ENCODE measurements at places on chromosomes 1 and 21.
A peak's percentile ranks its signal among the peaks of the same experiment; 100 is the strongest.

- DNase-seq = peak; percentile 78
Measured at GRCh38 chr21:37264808-37265207, 2.3 kb downstream of the VPS26C start.

GRCh38 chr21:36706951-36707762 lies 8.2 kb downstream of the SIM2 start:
- no peak for DNase-seq

DNA sequence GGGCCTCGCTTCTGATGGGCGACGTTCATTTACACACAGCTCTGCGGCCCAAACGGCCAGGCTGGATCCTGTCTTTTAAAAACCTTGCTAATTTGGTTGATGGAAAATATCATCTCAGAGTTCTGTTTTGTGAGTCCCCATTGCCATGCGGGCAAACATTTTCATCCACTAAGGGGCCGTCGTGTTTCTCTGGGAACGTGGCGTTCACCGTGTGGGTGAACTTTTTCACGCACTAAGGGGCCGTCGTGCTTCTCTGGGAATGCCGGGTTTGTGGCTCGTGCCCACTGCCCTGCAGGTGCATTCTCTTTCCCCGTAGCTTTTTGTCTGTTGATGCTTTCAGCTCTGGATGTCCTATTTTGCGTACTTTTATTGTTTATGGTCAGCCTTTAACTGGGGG lies 6.8 kb downstream of the COL18A1 start:
- DNase-seq = no peak

- no peak for DNase-seq
Measured at GRCh38 chr1:169885207-169885606, 8.5 kb downstream of the SCYL3 start.

GRCh38 chr1:2804628-2805351 lies 3.3 kb upstream of the TTC34 start:
- DNase-seq = no peak

GRCh38 chr1:101540161-101540560 lies 303.3 kb downstream of the S1PR1 start:
- DNase-seq = no peak

DNA sequence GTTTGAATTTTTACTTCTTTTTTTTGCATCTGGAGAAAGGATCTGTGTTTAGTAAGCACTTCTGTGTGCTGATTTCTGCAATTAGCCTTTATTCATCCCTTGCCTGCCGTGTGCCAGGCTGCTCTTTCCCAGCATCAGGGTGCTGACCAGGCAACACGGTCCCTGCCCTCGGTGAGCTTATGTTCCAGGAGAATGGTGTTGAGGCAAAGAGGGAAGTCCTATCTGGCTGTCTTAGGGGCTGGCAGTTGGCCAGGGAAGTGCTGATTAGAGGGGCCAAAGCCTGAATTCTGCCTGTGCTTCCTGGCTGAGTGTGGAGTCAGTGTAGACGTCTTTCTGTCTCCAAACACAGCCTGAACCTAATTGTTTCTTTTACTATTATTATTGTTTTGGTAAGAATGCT lies 187.1 kb downstream of the CAMTA1 start:
- DNase-seq = no peak

DNA sequence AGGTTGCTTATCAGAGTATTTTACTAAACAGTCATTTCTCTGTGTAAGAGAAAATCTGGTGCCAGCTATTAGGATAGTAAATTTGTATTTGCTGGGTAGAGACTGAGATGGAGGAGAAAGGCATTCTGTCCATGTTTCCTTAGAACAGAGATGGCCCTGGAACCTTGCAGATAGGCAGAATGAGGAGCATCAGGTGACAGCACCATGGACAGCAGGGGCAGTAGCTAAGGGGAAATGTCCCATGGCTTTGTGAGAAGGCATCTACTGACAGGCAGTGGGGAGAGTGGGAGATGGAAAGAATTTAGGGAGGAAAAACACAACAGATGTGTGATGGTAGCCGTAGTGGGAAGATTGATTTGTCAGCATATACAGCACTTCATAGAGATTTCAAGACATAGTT lies 105.0 kb downstream of the PRRX1 start:
- no peak for DNase-seq

DNA sequence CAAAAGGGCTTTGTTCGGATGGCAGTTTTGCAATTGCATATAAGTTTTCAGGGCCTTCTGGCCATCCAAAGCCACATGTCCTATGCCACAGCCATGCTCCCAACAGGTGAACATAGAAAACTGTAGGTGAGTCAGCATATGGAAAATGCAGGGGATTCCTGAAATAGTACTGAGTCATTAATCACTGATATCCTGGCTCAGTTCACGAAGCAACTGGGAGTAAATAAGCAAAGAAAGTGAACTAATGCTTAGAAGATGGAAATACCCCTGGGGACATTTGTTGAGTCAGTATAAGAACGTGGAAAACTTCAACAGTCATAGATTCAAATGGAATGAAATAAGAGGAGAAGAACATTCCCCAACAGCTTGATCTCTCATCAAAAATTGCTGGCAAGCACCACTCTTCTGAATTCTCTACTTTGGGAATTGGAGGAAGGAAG lies 148.9 kb upstream of the RUNX1 start:
- DNase-seq = no peak

- DNase-seq = no peak
Measured at GRCh38 chr1:247638781-247639180, 33.4 kb downstream of the OR2G3 start.

- no peak for DNase-seq
Measured at GRCh38 chr1:85220756-85221201, 20.0 kb upstream of the SYDE2 start.

DNA sequence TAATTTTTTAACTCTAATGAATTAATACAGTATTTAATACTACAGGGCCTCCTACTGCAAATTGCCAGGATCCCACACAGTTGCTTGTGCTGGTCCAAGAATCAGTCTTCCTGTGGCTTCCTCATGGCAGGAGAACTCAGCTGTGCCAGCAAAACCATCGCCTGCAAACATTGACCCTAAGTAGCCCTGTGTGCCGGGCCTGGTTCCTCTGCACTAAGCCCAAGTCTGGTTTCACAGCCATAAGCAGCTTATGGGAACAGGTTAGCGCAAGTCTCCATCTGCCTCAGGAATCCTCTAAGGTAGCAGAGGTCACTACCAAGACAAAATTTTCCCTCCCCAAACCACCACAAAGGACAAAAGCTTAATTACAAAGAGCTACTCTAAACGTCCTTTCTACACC lies 216.6 kb downstream of the PLA2G4A start:
- DNase-seq = no peak

- DNase-seq = no peak
Measured at GRCh38 chr1:86573763-86574484, 27.0 kb downstream of the CLCA4 start.

DNA sequence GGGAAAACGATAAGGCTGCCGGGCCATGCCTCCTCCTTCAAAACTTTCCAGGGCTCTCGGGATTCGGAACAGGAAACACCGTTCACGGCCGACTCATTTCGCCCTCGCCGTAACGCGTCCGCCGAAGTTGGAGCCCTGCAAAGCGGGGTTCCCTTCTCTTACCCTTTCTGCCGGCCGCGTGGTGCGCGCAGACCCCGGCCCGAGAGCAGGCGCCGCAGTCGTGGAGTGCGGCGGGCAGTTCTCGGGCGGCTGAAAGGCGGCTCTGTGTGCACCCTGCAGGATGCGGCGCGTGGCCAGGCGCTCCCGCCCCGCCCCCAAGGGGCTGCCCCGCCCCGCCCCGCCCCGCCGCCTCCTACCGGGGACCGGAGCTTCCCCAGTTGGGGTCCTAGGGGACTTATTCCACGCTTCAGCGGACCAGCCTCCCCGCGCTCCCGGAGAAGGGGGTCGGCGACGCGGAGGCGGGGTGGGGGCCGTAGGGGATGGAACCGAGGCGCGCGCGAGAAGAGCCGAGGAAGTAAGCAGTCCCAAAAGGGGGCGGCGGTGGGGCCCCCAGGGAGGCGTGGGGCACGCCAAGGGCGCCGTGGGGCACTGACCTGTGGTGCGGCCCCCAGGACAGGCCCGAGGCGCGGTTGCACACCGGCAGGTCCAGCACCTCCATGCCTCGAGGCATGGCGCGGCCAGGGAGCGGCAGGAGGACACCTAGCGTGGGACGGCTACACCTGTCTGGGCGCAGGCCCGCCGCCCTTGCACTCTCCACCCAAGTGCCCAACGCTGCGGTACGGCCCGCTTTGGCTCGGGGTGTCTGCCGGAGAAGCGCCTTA lies at the start of gene MCOLN2:
MCOLN2 (minus strand) TSS at position 268 of the 821 bp plus-strand sequence; CDS start at position 27, 241 bp downstream.
- peak; percentile 63 for DNase-seq

DNA sequence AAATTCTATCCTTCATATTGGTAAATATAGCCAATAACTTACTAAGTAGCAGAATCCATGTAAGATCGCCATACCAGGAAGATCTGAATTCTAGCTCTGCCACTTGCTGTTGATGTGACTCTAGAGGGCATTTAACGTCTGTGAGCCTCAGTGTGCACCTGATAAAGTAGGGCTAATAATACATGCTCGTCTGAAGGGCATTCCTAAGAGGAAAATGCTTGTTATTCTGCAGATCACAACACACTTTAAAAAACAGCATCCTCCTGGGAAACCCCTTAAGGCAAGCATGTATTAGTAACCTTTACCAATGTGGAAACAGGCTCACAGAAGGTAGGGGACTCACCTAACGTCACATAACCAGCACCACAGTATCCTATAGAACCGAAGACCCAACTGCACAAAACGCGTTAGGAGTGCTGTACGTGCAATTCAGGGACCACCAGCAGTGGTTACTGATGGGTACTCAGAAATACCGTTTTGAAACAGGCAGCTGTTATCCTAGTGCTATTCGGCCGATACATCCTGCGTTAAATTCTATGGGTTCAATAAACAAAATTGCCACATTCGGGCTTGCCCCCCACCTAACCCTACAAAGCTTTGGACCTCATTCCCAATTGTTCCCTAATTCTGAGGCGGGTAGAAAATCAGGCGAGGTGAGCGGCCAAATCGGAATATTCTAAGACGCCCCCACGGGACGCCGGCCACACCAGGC lies 758 bp downstream of the DEPDC1 start:
- DNase-seq = peak; percentile 53

DNA sequence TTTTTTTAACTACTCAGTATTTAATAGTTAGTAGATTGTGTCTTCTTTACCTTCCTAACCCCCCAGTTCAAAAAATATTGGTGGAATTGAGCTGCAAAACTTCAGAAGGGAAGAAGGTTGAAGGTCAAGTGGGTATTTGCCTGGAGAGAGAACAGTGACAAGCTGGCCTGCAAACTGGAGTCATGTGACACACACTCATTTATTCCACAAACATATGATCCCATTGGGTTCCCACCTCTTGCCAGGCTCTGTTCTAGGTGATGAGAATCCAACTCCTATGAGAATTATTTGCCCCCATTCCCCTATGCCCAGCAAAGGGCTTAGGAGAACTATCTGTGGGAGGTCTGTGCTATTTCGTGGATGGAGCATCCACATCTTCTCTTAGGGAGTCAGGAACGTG lies 3.5 kb upstream of the PEF1 start:
- no peak for DNase-seq

GRCh38 chr1:56036479-56036878 lies 542.9 kb downstream of the PLPP3 start:
- no peak for DNase-seq

DNA sequence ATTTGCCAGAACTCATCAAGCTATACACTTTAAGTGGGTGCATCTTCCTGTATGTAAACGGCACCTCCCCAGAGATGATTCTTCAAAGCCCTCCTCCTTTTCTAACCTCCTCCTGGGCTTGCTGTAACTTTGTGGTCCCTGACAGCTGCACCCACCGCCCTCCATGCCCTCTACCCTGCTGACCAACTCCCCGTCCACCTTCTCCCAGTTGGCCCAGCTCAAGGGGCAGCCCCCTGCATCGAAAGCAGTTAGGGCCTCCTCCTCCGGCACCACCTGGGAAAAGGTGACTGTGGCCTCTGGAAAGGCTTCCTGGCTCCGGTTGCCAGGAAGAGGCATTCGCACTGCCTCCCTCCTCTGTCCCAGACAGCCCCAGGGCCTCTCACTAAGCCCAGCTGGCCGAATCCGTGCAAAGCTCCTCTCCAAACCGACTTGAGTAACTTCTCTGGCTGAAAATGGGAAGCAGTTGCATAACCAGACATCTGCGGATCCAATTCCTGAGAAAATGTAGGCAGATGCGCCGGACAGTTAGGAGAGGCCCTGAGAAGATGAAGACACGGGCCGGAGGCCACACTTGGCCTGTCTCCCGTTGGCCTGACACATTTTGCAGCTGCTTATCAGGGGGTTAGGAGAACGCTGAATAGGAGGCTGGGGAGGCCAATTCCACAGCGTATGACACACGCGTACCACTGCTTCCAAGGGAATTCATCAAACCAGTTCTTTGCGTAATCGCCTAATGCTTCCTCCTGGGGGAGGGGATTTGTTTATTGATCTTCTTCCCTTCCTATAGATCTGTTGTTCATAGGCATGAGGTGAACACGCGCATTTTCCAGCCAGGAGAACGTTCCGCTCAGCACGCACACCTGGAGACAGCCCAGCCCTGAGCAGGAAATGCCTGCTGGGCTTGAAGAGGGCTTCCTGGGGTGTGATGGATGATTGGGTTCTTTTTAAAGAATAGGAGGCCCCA lies 48.7 kb upstream of the COL6A2 start:
- no peak for DNase-seq

GRCh38 chr1:54784066-54784465 lies 17.1 kb downstream of the TTC22 start:
- DNase-seq = no peak

- DNase-seq = no peak
Measured at GRCh38 chr1:22177354-22178003, 34.6 kb upstream of the WNT4 start.

DNA sequence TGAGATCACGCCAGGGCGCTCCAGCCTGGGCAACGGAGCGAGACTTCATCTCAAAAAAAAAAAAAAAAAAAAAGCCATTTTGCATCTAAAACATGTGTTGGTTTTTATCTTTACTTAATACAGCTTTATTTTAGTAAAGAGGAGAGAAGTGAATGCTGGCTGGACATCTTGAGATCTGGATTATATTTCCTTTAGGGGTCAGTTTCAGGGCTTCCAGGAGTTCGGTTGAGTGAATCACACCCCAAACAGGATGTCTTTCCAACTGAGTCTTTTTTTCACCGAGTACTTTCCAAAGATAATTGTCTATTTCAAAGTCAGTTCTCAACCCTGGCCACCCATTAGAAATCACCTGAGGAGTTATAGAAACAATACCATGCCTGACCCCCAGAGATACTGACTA lies 16.6 kb upstream of the IPP start:
- no peak for DNase-seq

DNA sequence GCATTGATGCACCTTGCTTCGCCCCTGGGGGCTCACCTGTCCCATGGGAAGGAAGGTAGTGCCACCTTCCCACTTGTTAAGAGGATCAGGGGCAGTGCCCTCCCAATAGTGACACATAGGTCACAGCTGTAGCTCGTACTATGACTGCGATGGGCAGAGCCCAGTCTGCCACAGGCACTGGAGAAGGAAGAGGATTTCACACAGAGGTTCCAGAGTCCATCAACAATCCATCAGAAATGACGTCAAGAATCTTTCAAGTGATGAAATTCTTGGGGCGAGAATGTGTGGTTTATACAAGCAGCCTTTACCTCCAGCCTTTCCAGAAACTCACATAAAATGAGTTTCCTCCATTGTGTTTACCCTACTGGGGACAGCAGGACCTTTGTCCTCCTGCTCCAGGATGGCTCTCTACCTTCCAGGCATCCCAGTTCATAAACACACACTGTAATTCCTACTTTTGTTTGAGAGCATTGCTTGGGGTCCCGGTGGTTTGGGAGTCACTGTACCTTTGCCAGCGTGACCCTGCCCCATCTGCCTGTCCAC lies 260.6 kb upstream of the VAMP3 start:
- DNase-seq = no peak

- no peak for DNase-seq
Measured at GRCh38 chr1:1166642-1167397, 6.9 kb upstream of the TTLL10 start.
